ENCODE measurements at places on chromosomes 16 and 17.

GRCh38 chr16:56417138-56417537 is 8.2 kb downstream of the AMFR start:
- no peak for DNase-seq

GRCh38 chr17:64040206-64040605 is 19.8 kb upstream of the ICAM2 start:
- no peak for DNase-seq

- no peak for DNase-seq
These were observed 674.7 kb upstream of the SALL1 start for GRCh38 chr16:51825779-51826178.

GRCh38 chr16:56257239-56257638 is 66.0 kb downstream of the GNAO1 start:
- no peak for DNase-seq
